ENCODE measurements at places on chromosomes 12 and 14.

- DNase-seq = no peak
Measured at GRCh38 chr12:110001596-110001995, 2.4 kb downstream of the ANKRD13A start.

DNA sequence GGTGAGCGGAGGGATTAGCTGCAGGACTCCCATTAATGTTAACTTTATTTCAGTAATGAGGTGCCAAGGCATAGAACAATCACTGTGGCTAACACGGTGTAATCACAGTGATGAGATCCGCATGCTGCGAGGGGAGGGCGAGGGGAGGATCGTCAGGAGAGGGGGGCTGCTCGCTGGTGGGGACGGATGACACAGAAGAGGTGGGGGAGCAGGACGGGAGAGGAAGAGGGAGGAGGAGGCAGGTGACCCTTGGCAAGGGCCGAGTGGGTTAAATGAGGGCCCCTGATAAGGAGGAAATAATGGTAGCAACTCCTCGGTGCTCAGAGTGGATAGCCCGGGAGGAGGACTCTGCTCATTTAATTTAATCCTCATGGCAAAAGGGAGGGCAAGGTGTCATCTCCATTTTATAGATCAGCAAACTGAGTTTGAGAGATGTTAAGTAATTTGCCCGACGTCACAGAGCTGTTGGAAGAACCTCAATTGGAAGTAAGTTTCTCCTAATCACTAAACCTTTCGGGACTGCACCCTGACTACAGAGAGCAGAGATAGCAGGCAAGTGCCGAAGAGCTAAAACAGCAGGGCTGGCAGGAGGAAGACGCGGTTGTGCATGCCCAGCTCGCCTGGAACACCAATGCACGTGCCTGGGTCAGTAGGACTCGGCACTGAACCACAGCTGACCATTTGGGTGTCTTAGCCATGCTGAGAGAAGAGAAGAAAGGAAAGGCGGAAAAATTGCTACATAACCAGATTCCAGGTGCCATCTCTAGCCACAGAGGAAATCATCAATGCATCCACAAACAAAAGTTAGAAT is 43.0 kb downstream of the SPRING1 start:
- no peak for DNase-seq

- no peak for DNase-seq
Measured at GRCh38 chr14:51014086-51014485, 69.8 kb upstream of the PYGL start.

GRCh38 chr12:18878676-18879180 is 140.8 kb downstream of the CAPZA3 start:
- DNase-seq = no peak

- no peak for DNase-seq
Measured at GRCh38 chr12:111642681-111643426, 42.9 kb downstream of the BRAP start.

DNA sequence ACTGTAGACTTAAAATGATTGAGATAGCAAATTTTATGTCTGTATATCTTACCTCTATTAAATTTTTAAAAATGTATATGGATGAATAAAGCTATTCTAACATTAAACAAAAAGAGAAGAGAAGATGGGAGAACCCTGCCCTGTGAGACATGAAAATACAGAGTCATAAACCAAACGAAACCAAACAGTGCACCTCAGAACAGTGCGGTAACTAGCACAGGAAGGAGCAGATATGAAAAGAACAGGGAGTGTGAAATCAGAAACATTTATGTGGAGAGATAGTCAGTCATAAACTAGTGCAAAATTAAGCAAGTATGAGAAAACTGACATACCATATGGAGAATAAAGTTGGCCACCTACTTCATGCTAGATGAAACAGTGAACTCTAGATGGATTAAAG is 135.1 kb downstream of the ERC1 start:
- no peak for DNase-seq

DNA sequence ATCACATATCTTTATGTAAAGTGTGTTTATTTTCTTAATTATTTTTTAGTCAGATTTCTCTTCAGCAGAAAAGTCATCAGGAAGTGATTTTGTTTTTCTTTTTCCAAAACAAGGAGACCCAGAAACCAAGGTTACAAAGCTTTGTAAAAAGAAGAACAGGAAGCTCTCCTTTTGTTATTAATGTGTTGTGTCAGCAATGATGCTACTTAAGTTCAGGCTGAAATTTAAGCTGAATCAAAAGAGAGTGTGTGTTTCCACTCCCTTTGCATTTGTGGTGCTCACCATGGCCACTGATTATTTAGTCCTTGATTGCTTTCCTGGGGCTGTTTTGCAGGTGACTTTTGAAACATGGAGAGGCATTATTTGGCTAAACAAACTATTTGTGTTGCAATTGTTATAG is 155.3 kb upstream of the ATP2B1 start:
- no peak for DNase-seq

GRCh38 chr14:77303417-77304156 is 17.1 kb downstream of the POMT2 start:
- DNase-seq = no peak

GRCh38 chr12:130859161-130859560 is 12.7 kb upstream of the RAN start:
- no peak for DNase-seq

DNA sequence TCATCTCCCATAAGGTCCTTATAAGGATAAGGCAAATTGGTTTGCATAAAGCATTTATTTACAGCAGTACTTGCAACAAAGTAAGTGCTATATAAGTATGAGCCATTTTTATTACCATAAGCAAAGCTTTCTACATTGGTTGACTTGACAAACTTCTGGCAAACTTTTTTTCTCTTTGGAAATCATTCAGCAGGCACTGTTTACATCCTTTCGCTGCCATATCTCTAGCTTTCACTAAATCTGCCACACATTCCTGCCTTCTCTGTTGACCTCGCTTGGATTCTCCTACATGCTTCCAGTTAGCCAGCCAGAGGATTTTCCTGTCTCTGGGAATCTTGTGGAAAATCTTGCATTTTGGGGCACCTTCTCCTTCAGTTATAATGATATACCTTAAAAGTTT is 21.8 kb upstream of the HDAC7 start:
- DNase-seq = no peak

GRCh38 chr12:70659077-70659606 is 21.9 kb upstream of the PTPRB start:
- no peak for DNase-seq

DNA sequence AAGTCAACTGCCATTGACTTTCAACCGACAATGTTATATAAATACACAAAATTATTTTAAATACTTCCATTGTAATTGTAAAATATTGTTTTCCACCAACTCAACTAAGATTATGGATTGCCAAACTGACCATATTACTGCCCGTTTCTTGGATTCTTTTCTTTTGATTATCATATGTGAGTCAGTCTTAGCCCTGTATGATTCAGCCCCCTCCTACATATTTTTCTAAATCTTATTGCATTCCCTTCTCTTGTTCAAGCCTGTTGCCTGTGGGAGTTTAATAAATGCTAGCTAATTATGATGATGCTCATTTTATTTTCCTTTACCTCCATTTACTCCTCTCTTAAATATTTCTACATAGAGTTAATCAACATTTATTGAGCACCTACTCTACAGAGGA is 6.8 kb downstream of the RASSF9 start:
- no peak for DNase-seq

- no peak for DNase-seq
Measured at GRCh38 chr12:104516821-104517220, 60.1 kb downstream of the CHST11 start.

- DNase-seq = no peak
Measured at GRCh38 chr12:73445658-73446324, 1091.8 kb upstream of the ATXN7L3B start.
